Trophoblast cell (in vitro differentiated cells and primary cell): ENCODE measurements at places on chromosomes 6 and 20.

DNA sequence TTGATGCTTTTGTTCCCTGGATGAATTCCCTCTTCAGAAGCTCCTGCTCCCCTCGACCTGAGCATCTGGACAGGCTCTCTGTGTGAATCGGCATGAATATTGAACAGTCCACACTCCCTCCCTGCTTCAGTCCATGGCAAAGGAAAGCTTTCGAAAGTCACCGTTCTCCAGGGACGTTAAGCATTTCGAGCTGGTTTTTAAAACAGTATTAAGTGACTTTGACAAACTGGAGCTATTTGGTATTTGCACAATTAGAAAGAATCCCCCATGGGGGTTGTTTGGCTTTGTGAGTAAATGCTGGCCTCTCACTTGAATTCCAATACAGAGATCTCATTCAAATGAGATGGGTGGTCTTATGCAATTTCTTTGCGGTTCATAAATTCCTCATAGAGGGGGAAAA, 85.3 kb upstream of the TIAM2 start:
- DNase-seq: no peak

GRCh38 chr20:21809961-21810523, 104.6 kb downstream of the PAX1 start:
- DNase-seq: no peak

- DNase-seq: peak; percentile 79
Measured at GRCh38 chr20:58832457-58832856, 18.2 kb downstream of the GNAS-AS1 start.

- no peak for DNase-seq
Measured at GRCh38 chr6:56364431-56364826, 117.0 kb upstream of the COL21A1 start.

- DNase-seq: peak; percentile 24
Measured at GRCh38 chr20:45945678-45946148, 11.2 kb downstream of the PCIF1 start.

GRCh38 chr6:146892613-146893401, 294.0 kb downstream of the ADGB start:
- DNase-seq: peak; percentile 89

DNA sequence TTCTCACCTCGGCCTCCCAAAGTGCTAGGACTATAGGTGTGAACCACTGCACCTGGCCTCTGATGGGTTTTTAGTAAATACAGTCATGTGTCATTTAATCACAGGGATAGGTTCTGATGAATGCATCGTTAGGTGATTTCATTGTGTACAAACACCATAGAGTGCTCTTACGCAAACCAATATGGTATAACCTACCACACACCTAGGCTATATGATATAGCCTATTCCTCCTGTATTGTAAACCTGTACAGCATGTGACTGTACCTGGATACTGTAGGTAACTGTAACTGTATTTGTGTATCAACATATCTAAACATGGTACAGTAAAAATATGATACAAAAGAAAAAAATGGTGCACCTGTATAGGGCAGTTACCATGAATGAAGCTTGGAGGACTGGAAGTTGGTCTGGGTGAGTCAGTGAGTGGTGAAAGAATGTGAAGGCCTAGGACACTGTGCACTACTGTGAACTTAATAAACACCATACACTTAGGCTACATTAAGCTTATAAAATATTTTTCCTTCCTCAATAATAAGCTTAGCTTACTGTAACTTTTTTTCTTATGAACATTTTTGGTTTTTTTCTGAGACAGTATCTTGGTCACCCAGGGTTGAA, 10.0 kb downstream of the BICRAL start:
- peak; percentile 46 for DNase-seq

GRCh38 chr6:99241905-99242534, 107.5 kb downstream of the FAXC start:
- DNase-seq: peak; percentile 65

- no peak for DNase-seq
Measured at GRCh38 chr6:20997143-20997769, 463.0 kb downstream of the CDKAL1 start.

- peak; percentile 58 for DNase-seq
Measured at GRCh38 chr6:116369964-116370759, 585 bp upstream of the DSE start.

DNA sequence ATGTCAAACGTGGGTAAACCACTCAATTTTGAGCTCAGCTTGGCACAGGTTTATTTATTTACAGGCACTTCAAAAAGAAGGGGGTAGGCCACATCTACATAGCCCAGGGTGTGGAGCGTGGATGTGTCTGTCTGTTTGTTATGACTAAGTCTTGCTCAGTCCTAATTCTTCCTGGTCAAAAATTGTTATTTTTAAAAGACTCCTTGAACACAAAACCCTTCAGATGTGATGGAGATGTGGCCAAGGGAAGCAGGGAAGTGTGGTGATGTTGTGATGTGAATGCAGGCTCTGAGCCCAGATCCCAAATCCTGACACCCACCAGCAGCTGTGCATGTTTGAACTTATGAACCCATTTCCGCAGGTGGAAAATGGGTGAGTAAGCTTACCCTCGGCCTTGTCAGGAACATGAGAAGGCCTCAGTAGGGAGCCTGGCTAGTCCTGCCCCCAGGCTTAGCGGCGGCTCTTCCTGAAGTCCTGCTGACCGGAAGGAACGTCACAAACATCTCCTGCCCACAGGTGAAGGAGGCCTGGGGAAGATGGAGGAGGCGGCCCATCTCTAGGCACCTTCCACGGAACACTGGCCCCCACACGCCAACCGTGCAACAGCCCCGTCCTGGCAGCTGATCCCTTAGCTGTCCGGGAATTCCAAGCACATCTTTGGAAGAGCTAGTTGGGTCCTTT, 119.7 kb downstream of the MYLK4 start:
- peak; percentile 2 for DNase-seq

- DNase-seq: peak; percentile 9
Measured at GRCh38 chr6:134373282-134373922, 55.5 kb upstream of the SGK1 start.

- DNase-seq: no peak
Measured at GRCh38 chr20:31580706-31581105, 24.4 kb upstream of the ID1 start.

GRCh38 chr6:151092591-151092990, 147.2 kb upstream of the AKAP12 start:
- no peak for DNase-seq
